ENCODE measurements at places on chromosomes 12 and 14.

- no peak for DNase-seq
Observed at GRCh38 chr12:27541031-27541719, 17.2 kb downstream of the PPFIBP1 start.

GRCh38 chr14:105473677-105474482 lies 741 bp upstream of the CRIP2 start:
- DNase-seq: peak; percentile 73

GRCh38 chr14:88227693-88228092 lies 95.4 kb downstream of the KCNK10 start:
- no peak for DNase-seq

- DNase-seq: peak; percentile 55
Observed at GRCh38 chr12:2358986-2359658, 306.3 kb downstream of the CACNA1C start.

GRCh38 chr12:7117670-7118069 lies 8.7 kb upstream of the C1RL start:
- no peak for DNase-seq

- DNase-seq: peak; percentile 51
Observed at GRCh38 chr14:33567023-33567728, 383.7 kb downstream of the EGLN3 start.

GRCh38 chr14:90419200-90419599 lies 22.4 kb downstream of the CALM1 start:
- DNase-seq: peak; percentile 97

- no peak for DNase-seq
Observed at GRCh38 chr14:92781350-92781749, 12.8 kb upstream of the GOLGA5 start.

GRCh38 chr12:52056801-52057637 lies 5.8 kb downstream of the NR4A1 start:
- DNase-seq: no peak

GRCh38 chr12:10369557-10370415 lies 20.1 kb downstream of the KLRK1 start:
- no peak for DNase-seq

DNA sequence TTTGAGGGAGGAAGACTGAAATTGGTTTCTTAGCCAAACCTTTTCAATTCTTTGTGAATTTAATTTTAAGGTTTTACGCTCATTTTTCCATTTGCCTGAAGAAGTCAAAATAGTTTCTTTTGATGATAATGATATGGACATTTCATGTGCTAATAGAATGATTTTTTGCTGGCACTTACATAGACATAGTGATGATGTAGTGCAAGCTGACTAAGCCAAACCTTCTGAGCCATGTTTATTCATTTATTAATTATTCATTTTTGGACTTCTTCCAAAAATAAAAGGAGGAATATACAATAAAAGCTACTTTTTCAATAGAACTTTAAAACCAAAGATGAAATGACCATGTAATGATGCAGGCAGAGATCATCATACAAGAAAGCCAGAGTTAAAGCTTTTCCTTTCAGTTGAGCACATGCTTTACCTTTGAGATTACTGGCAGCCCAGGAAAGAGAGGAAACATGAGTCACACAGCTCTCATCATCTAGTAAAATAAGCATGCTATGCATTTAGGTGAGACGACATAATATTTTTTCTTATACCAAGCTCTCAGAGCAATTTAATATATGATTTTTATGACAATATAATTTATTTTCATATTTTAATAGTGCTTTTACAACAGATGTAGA lies 24.8 kb downstream of the KCNA1 start:
- DNase-seq: no peak

GRCh38 chr12:103840462-103840875 lies 565 bp downstream of the NT5DC3 start:
- DNase-seq: peak; percentile 24

GRCh38 chr14:105401699-105402098 lies 3.4 kb downstream of the TEX22 start:
- no peak for DNase-seq

DNA sequence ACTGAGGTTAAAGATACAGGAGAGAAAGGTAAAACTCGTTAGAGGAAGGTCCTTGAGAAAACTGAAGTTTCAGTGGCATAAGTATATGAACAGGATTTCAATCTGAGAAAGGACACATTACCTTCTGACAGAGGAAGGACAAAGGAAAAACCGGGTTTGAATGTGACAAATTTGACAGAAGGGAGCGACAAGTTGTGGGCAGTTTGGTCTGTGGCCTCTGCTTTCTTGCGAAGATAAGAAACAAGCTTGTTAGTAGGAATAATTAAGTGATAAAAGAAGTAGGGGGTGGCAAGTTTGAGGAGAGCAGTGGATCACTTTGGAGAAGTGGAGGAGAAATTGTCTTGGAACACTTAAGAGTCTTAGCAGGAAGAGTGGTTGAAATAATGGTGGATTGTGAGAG lies 5.1 kb downstream of the MON2 start:
- DNase-seq: no peak

- no peak for DNase-seq
Observed at GRCh38 chr12:101116911-101117310, 93.1 kb downstream of the SLC5A8 start.

GRCh38 chr14:67493092-67493717 lies 4.7 kb upstream of the TMEM229B start:
- no peak for DNase-seq

GRCh38 chr12:130956009-130956408 lies 2.3 kb downstream of the ADGRD1 start:
- DNase-seq: no peak

DNA sequence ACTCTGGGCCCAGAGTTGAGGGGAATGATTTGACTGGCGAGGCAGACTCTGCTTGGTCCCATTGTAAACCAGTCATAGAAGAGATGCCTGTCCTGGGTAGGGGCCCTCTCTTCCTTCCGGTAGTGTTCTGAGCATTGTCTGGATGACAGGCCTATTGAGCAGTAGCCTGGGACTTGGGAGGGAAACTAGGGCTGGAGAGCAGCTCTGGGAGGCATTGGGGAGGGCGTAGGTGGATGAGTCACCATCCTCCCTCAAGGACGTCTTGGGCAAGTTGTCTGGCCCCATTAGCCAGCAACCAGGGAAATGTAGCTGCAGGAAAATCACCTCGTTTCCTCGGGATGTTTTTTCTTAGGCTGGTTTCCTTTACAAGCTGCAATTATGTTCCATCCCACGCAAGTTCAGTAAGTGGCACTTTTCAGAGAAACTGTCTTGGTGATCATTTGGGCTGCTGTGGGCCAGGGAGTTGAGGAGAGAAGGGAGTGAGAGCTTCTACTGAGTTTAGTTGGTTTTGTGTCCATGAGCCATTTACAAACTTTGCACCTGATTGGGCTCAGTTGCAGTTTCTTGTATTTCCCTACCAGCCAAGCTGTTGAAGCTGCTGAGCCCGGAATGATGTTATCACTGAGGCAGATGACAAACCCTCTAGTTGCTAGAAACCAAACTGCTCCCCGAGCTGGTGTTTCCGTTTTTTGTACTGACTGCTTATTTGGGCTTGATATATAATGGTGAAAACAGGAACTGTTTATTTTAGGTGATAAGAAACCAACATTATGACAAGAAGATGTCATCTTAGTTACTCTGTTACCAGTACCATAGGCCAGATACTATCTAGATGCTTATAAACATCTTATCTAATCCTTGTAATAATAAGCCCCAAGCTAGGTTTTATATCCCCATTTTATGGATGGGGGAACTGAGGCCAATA lies 147.6 kb downstream of the CHST11 start:
- peak; percentile 98 for DNase-seq

GRCh38 chr12:121838126-121838525 lies 20.5 kb downstream of the HPD start:
- DNase-seq: no peak

DNA sequence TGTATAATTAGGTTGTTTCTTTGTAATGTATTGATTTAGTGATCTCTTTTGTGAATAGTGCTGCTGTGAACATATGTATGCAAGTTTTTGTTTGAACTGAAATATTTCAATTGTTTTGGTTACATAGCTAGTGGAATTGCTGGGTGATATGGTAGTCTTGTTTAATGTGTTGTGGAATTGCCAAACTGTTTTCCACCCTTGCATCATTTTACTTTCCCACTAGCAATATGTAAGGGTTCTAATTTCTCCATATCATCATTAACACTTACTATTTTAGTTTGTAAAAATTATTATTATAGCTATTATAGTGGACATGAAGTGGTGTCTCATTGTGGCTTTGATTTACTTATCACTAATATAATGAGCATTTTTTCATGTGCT lies 5.9 kb downstream of the G2E3 start:
- no peak for DNase-seq

- DNase-seq: no peak
Observed at GRCh38 chr12:59768031-59768430, 172.2 kb downstream of the SLC16A7 start.

DNA sequence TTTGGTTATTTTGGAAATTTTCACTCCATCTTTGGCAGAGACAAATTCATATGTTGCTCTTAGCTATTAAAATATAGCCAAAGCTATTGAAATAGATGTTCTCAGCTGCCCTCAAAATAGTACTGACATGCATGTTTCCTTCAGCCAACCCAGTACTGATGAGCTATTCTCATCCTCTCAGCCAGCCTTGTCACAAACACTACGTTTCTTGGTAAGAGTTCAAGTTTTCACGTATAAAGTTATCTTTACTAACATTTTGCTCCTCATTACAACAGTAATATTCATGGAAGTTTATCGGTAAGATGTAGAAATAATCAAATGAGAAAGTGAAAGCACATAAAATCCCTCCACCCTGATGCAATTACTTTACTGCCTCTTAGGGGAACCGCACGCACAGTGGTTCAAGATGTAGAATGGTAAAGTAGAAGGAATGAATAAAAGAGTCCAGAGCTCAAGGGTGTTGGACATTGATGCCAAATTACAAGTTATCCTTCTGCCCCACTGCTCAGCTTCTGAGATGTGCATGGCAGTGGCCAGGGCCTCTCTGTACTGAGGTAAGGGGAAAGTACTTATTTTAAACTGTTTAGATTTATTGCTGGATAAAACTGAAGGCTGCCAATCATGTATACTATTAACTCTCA lies 20.7 kb downstream of the GCH1 start:
- DNase-seq: no peak

- DNase-seq: no peak
Observed at GRCh38 chr12:3061501-3062215, 15.5 kb upstream of the TSPAN9 start.

All from amniotic epithelial cell (primary cell).